ENCODE measurements at places on chromosomes 16 and 17.

GRCh38 chr17:10814075-10814474, 10.2 kb upstream of the TMEM238L start:
- no peak for DNase-seq

DNA sequence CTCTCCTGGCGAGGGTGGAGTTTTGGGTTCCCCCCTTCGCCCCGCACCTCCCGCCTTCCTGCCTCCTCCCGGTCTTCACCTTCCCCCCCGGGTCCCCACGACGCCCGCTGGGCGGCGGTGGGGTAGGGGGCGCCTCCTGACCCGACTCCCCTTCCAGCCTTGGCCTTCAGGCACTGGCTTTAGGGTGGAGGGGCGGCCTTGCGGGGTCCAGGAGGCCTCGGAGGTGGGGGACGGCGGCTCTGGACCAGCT, 2.4 kb downstream of the SLC16A3 start:
- DNase-seq, result no peak

- no peak for DNase-seq
Observed at GRCh38 chr17:19678581-19679453, 30.3 kb downstream of the ALDH3A2 start.

- DNase-seq, result no peak
Observed at GRCh38 chr16:66325717-66326376, 40.6 kb upstream of the CDH5 start.

GRCh38 chr17:14058051-14058450, 11.3 kb upstream of the COX10 start:
- DNase-seq, result peak; percentile 90

DNA sequence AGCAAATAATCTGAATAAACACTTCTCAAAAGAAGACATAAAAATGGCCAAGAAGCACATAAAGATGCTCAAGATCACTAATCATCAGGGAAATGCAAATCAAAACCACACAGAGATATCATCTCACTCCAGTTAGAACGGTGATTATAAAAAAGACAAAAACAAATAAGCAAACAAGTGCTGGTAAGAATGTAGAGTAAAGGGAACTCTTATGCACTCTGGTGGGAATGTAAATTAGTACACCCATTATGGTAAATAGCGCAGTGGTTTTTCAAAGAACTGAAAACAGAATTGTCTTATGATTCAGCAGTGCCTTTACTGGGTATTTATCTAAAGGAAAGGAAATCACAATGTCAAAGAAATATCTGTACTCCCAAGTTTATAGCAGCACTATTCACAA, 343.2 kb downstream of the HAPSTR1 start:
- no peak for DNase-seq

DNA sequence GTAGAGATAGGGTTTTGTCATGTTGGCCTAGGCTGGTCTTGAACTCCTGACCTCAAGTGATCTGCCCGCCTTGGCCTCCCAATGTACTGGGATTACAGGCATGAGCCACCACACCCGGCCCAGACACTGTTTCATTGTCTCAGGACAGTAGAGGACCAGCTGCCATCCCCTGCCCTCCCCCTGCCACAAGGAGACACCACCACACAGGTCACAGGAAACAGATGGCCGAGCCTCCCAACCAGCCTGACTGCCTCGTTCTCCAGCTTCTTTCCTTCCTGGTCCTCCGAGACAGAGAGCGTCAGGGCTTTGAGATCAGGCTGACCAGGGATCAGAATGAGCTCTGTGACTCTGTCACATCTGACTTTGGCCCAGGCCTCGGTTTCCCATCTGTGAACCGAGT, 20.8 kb upstream of the RNPS1 start:
- no peak for DNase-seq

GRCh38 chr17:33637534-33637933, 344.4 kb upstream of the ASIC2 start:
- no peak for DNase-seq

- no peak for DNase-seq
Observed at GRCh38 chr17:77540975-77541374, 400.2 kb downstream of the SEC14L1 start.

DNA sequence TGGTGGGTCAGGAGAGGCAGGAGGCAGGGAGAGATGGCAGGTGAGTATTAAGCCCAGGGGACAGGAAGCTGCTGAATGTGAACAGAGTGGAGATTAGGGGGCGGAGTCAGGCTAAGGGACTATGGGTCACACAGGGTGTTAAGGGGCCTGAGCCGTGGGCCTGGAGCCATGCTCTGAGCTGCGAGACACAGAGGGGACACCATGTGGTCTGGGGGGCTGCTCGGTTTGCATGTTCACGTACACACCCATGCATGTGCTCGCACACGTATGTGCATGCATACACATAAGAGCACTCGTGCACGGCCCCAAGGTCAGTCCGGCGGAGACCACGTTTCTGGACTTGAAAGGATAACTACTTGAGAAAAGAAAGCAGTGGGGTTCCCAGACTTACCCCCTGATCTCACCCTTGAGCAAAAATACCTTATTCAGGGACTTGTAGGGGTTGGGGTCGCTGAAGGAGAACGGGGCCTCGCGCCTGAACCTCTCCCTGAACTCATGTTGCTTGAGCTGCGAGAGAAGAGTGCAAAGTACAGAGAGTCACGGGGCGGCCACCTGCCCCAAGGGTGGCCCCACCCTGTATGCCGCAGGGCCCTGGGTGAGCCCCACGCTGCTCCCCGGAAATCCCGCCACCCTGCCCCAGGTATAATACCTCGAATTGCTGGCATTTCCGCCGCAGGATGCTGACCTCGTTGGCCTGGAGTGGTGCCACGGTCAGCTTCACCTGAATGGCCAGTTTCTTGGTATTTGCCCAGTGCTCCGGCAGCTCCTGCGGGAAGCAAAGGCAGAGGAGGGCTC, 50.8 kb downstream of the DNAH17 start:
- no peak for DNase-seq

GRCh38 chr16:59697236-59697635, 963.1 kb upstream of the GOT2 start:
- DNase-seq, result peak; percentile 35

DNA sequence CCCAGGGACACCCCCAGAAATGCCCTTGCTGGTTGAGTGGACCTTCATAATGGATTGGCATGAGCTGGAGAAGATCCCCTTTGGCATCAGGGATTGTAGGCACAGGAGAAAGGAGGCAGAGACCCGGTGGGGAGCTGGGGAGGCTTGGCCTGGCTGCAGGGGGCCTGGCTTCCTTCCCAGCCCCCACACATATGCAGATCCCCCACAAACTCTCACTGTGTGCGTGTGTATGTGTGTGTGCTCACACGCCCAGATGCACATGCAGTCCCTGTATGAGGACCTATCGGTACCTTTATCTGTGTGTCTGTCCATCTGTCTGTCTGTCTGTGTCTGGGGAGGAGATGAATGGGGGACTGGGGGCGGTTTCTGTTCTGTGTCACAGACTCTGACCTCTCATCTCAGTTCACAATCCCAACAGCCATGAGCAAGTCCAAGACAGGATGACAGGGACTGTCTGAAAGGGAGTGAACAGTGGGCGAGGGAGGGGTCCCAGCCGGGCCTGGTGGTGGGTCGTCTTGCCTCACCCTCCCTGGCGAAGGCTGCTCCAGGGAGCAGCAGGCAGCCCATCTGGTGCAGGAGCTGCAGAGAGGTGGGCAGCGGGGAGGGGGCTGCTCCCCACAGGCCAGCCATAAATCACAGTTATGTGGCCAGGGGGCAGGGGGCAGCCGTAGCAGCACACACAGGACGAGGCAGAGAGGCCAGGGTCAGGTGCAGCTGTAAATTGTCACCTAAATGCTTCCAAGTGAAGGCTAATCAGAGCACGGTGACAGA, 46.7 kb upstream of the LHX1 start:
- DNase-seq, result no peak

- DNase-seq, result no peak
Observed at GRCh38 chr17:62101090-62101489, 36.0 kb upstream of the MED13 start.

- peak; percentile 59 for DNase-seq
Observed at GRCh38 chr17:882827-883585, 96.6 kb downstream of the NXN start.

GRCh38 chr16:14106457-14106856, 35.3 kb downstream of the MRTFB start:
- DNase-seq, result no peak

- DNase-seq, result no peak
Observed at GRCh38 chr17:41683441-41684007, 5.2 kb upstream of the EIF1 start.

GRCh38 chr16:47250983-47251382, 107.2 kb upstream of the NETO2 start:
- DNase-seq, result peak; percentile 23

All from fibroblast of upper back skin (primary cell).